ENCODE measurements at places on chromosomes 5 and 9.

DNA sequence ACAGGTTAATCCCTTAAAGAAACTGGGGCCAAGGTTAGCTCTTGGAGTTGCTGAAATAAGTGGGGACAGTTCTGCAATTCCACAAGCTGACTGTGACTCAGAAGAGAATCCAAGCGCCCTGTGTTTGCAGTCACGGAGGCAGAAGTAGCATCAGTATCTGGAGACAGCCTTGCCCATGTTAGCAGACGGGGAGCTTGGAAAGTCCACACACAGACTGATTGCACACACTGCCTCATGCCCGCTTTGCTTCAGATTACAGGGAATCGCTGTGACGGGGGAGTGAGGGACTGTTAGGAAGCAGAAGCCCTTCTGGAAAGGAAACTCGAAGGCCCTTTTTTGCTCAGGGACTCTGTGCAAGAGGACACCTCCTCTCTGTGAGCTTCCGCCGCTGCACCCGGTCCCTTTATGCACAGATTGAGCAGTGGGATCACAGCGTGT, 30.9 kb upstream of the PPP1R26 start:
- DNase-seq: no peak

DNA sequence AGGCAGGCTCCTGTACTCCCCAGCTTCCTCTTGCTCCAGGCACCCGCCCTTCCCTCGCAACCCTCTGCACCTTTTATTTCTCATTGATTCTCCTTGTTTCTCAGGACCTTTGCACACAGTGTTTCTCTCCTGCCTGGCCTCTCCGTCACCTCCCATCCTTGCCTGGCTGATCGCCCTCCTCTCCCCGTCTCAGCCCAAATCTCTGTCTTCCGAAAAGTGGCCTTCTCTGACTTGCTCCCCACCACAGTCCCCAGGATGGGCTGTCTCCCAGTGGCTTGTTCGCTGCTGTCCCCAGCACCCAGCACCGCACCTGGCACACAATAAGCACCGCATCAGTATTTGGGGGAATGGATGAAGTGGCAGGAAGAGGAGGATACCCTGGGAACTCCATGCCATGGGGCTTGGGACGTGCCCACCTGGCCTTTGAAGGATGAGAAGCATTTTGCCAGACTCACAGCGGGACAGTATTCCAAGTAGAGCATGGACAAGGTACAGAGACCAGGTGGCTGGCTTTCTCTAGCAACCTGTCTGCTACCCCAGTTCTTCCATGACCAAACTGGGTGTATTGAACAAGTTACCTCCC, 62.5 kb downstream of the LMX1B start:
- DNase-seq: no peak

GRCh38 chr5:8892926-8893325, 652.9 kb downstream of the SEMA5A start:
- DNase-seq: no peak

GRCh38 chr5:14298126-14298847, 155.1 kb downstream of the TRIO start:
- DNase-seq: no peak

DNA sequence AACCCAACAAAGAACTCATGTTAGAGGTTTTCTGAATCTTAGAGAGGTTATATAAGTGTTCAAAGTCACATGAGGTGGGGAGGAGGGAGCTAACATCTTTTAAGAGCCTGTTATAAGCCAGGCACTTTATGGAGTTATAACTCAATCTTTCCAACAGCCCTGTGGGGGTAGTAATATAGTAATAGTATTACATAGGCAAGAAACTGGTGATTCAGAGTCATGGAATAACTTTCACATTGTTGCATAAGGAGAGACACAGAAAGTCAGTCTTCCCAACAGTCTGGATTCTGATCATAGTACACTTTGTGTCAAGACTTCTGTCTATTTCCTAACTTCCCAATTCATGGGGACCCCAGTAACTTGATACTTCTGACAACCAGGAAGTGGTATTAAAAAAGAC, 89.2 kb downstream of the ACER2 start:
- DNase-seq: no peak

GRCh38 chr9:110555551-110556331, 23.8 kb downstream of the SVEP1 start:
- no peak for DNase-seq

DNA sequence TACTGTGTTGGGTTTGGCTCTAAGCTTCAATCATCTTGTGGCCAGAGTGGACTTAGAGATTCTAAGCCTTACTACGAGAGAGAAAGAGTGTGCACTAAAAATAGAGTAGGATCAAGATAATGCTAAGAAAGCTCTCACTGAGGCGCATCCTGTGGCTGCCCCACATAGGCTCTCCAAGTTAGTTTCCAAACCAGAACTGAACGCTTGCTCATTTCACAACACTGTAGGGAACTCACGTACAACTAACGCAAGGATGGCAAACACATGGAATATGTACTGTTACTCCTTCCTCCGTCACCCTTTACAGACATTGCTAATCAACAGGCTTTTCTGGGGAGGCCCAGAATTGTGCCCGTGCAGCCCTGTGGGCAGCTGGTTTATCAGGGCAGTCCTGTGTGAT, 90.9 kb downstream of the EQTN start:
- DNase-seq: no peak

- DNase-seq: no peak
These were observed 8.8 kb downstream of the SLC12A7 start for GRCh38 chr5:1103093-1103492.

DNA sequence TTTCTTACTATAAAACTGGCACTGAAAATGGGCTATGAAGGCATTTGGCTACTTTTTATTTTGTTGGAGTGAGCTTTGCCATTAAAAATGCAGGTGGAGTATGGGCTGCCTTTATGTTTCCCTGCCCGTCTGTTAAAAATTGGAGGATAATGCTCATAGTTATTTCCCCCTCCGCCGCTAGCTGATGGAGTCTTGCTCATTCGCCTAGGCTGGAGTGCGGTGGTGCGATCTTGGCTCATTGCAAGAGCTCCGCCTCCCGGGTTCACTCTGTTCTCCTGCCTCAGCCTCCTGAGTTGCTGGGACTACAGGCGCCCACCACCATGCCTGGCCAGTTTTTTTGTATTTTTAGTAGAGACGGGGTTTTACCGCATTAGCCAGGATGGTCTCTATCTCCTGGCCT, 8.6 kb downstream of the G3BP1 start:
- no peak for DNase-seq

DNA sequence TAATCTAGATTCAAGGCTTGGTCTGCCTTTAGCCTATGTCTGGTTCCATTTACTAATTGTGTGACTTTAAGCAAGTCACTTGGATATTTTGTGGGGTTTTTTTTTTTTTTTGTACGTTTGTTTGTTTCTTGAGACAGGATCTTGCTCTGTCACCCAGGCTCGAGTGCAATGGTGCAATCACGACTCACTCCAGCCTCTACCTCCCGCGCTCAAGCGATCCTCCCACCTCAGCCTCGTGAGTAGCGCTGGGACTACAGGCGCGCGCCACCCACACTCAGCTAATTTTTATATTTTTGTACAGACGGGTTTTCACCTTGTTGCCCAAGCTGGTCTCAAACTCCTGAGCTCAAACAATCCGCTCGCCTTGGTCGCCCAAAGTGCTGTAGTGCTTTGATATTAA, 1.1 kb upstream of the PFDN1 start:
- DNase-seq: no peak

- DNase-seq: peak; percentile 48
These were observed 1.4 kb downstream of the SLC26A2 start for GRCh38 chr5:149961957-149962409.

- no peak for DNase-seq
These were observed 43.9 kb downstream of the BOD1 start for GRCh38 chr5:173572431-173573125.

GRCh38 chr5:36610621-36611020, 4.2 kb downstream of the SLC1A3 start:
- no peak for DNase-seq

DNA sequence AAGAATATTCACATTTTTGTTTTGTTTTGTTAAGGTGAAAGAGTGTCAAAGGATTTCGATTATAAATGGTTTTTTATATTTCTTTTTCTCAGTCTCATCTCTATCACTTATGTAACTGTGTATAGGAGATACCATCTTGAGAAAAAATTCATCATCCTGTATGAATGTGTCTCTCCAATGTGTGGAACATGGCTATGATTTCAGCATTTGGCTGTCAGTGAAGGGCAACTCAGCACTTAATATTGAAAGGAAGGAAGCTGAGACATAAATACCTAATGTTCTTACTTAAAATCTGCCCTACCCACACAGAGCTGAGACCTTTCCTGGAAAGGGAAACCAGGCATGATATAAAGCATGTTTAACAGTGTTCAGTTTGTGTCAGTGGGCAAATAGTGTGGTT, 474.2 kb upstream of the RIOK2 start:
- DNase-seq: no peak

GRCh38 chr5:143757116-143757515, 54.8 kb upstream of the HMHB1 start:
- no peak for DNase-seq

- no peak for DNase-seq
These were observed 62.0 kb downstream of the MTX3 start for GRCh38 chr5:79929095-79929494.

- DNase-seq: no peak
These were observed 42.0 kb downstream of the ARHGEF28 start for GRCh38 chr5:73668017-73668416.

DNA sequence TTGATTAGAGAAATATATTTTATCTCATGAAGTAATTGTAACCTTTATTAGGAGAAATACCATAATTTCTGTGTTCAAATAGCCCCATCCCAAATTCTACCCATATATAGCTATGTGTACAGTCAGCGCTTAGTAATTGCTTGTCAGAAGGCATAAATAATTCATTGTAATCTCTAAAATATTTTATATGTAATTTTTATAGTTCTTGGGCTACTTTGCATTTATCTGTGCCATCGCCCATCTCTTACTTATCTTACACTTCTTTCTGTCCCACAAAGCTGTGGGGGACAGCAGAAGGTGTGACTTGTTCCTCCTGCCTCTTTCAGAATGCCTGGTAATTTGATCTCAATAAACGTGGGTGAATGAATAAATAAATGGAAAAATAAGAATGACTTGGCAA, 5.5 kb downstream of the ADAMTSL1 start:
- no peak for DNase-seq

DNA sequence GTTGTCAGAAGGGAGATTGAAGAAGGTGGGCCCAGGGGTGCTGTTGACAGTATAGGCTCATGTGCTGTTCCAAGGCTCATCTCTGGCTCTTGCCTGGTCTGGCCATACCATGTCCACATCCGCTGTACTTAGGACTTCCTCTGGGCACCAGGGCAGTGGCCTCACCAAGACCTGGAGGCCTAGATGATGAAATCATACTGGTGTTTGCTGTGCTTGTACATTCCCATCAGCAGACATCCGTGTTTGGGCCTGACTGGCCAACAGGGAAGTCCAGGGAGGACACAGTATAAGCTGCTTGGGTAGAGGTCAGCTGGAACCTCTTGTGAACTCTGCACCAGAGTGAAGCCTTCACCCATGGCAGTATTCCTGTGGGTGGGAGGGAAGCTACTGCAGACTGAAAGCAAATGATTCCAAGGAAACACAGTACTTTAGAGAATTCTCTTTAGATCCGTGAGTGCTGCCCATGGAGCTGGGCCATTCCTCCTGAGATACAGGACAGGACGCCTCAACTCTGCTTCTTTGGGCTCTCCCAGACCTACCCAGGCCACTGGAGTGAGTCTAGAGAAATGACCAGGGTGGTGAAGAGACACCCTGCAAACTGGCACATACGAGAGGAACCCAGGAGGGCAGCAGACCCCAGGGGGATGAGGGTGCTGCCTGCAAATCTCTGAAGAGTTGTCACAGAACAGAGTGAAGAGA, 22.5 kb downstream of the POLR1E start:
- no peak for DNase-seq

GRCh38 chr9:87599901-87600610, 102.4 kb downstream of the DAPK1 start:
- no peak for DNase-seq

DNA sequence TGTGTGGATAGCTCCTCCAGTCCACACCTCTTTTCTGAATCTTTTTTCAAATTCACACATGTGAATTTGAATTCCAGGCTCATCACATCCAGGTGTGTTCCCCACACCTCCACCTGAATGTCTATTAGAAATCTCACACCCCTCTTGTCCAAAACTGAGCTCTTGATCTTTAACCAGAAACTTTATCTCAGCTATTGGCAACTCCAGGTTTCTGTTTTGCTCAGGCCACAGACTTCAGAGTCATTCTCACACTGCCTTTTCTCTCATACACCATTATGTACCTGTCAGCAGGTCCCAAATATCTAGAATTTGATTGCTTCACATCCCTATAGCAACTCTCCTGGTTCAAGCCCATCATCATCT, 11.6 kb downstream of the NIPSNAP3B start:
- no peak for DNase-seq

DNA sequence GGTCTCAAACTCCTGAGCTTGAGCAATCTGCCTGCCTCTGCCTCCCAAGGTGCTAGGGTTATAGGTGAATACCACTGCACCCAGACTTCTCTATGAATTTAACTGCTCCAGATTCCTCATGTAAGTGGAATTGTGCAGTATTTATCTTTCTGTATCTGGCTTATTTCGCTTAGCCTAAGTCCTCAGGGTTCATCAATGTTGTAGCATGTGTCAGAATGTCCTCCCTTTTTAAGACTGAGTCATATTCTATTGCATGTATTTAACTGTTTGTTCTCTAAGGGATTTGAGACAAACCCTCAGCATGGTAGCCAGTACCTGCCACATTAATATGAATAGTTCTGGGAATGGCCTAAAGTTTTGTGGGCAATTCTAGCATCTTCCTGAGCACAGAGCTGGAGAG, 53.9 kb upstream of the TUT7 start:
- DNase-seq: no peak

- peak; percentile 95 for DNase-seq
These were observed 4.5 kb downstream of the UBE2D2 start for GRCh38 chr5:139565411-139566305.

GRCh38 chr5:173670130-173670651, 53.7 kb upstream of the BOD1 start:
- DNase-seq: no peak

GRCh38 chr5:133317558-133317957, 265.7 kb downstream of the HSPA4 start:
- peak; percentile 38 for DNase-seq

- no peak for DNase-seq
These were observed 256.3 kb downstream of the KIAA0825 start for GRCh38 chr5:94361832-94362796.

DNA sequence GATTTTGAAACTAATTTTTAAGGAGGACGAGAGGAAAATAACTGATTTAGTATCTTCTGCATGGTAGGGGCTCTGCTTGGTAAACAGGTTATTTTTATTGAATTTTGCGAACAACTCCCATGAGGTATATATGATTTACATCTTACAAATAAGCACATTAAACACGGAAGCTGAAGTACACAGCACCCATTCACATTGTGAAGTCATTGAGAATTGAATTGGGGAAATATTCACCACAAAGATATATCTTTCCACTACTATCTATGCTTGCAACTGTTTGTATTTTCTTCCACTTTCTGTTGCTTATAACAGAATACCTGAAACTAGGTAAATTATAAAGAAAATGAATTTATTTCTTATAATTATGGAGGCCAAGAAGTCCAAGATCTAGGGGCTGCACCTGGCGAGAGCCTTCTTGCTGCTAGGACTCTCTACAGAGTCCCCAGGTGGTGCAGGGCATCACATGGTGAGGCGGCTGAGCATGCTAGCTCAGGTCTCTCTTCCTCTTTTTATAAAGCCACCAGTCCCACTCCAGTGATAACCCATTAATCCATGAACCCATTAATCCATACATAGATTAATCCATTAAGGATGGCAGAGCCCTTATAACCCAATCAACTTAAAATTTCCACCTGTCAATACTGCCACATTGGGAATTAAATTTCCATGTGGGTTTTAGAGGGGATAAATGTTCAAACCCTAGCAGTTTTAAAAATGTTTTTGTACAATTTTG, 79.0 kb upstream of the ZNF608 start:
- DNase-seq: peak; percentile 87
